Left lobe of liver (tissue), 2 donors: ENCODE measurements at places on chromosomes 13 and 19.

GRCh38 chr19:31402529-31403316, 53.5 kb upstream of the TSHZ3 start:
- DNase-seq = no peak

DNA sequence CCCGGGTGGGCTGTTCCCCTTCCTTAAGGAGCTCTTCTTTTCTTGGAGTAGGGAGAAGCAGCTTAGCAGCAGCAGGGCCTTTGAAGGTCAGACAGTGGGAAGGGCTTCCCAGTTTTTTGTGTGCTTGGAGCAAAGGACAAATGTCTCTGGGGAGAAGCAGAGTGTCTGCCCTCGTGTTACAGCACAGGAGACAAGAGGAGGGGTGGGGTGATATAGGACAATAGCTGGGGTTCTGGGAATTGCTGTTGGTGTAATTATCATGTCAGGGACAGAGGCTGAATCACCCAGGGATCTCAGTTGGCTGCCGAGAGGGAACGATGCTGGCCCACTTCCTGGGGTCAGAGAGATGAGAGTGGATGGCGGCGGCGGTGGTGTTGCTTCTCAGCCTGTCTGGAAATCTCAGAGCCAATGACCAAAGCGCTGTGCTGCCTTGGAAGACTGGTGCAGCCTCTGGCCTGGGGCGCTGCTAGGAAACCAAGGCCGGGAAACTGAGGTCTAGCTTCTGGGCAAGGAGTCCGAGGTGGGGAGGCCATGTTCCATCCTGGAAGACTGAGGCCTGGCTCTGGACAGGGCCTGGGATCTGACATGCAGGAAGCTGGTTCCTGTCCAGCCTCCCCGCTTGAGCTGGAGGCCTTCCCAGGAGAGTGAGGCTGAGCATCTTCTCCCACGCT, 1.2 kb downstream of the INAFM1 start:
- no peak for DNase-seq

GRCh38 chr13:46656786-46657185, 103.8 kb downstream of the LRCH1 start:
- no peak for DNase-seq

- DNase-seq = no peak
These were observed 64.6 kb upstream of the KL start for GRCh38 chr13:32951580-32951979.

GRCh38 chr13:111552891-111553655, 232.6 kb downstream of the TEX29 start:
- DNase-seq = peak; percentile 65

DNA sequence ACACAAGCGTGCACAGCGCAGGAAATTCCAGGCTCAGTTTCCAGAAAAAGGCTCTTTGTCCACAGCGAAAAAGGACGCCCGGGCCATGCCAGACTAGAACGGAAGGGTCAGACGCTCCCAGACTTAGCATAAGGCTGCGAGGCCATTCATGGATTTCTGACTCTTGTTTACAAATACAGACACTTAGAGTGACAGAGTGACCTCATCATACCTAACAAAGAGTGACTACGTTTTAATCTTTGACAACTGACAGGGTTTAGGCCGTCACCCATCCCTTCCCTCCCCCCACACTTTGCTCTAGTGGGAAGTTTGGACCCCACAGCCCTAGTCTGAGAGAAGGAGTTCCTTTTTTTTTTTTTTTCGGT, 418 bp upstream of the ZNF709 start:
- no peak for DNase-seq

GRCh38 chr13:72170571-72170970, 303.6 kb upstream of the DACH1 start:
- DNase-seq = no peak

- no peak for DNase-seq
These were observed 64.0 kb downstream of the ANKRD10 start for GRCh38 chr13:110850840-110851239.

GRCh38 chr13:22837980-22838647, 342.7 kb upstream of the SGCG start:
- no peak for DNase-seq

DNA sequence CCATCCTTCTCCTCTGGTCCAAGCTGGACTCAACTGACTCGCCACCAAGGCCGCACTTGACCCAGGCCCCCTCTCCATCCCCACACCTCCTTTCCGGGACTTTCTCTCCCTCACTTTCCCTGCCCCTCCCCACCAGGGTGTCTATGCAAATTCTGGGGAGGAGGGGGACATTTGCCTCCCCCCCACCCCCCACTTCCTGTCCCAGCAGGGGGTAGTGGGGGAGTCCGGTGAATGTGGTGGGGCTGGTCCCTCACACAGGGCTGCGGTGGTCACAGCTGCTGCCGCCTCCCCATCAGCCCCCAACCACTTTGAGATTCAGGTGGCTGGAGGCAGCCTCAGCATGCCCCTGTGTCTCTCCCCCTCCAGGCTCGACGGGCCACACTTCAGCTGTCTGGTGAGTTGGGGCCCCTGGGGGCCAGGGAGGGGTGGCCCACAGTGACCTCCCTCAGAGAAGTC, 870 bp downstream of the SPIB start:
- no peak for DNase-seq

DNA sequence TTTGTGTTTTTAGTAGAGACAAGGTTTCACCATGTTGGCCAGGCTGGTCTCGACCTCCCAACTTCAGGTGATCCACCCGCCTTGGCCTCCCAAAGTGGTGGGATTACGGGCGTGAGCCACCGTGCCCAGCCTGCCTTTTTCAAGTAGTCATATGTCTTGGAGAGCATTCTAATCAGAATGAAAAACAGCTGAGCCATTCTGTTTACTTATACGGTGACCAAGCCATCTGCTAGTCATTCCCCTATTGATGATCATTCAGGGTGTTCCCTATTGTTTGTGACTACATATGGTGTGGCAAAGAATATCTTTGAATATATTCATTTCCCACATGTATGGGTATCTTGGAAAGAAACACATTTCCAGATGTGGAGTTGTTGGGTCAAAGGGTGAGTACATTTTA, 17.2 kb downstream of the BLOC1S3 start:
- no peak for DNase-seq

- no peak for DNase-seq
These were observed 50.0 kb downstream of the PIN1 start for GRCh38 chr19:9885077-9885552.
